ENCODE measurements at places on chromosomes 4 and X. TPM values are rescaled to one million over a fixed set of nuclear protein-coding genes. Genes with fewer than 3 reads are reported as not detected.

Gene TIGD4
- total RNA-seq: 0.17 TPM

DNA sequence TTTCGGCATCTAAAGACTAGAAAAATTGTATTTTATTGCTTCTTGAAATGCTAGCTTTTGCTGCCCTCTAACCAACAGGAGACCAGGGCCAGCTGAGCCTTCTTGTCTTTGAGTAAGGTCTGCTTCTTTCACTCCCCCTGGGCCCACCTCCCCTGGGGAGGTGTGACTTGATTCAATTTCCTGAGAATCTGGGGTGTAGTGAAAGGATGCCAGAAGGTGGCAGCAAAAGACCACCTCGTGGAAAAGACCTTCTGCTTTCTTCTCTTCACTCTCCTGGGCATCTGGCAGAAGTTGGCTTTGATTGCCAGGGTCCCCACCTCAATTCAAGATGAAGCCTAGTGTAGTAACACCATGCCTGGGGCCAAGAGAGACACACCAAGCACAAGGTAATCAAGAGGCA, 96.5 kb upstream of the MAOA start:
- DNase-seq: peak; percentile 67

DNA sequence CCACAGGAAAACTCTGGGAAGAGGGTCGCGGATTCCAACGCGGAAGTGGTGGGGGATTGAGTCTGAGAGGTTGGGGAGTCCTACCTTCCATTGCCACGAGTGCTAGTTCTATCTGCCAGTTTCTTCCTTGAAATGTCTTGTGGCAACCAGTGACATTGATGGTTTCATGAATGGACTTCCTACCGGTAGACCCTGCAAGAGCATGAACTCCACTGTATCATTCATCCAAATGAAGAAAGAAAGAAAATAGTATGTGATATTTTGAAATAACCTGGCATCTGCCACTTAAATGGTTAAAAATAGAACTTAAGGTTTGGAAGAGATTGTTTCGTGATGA, 1.1 kb upstream of the SLC10A7 start:
- peak; percentile 42 for DNase-seq

DNA sequence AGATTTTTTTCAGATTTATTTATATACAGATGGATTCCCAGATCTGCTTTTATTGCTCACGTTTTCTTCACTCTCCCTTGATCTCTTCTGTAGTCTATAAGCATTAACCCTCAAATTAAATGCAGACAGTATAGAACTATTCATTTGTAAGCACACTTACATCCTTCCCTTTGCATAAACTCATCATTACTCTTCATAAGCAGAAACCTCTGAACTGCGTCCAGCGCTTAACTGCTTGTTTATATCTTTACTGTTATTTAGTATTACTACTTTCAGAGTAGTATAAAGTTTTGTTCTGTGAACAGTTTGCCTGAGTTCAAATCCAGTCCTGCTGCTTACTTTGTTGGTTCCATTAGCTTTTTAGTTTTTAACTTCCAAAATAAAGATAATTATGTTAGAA, 132.9 kb downstream of the STIM2 start:
- no peak for DNase-seq

Gene PCSK1N
- total RNA-seq: 0.42 TPM

Gene TRPC5OS
- not detected for total RNA-seq

GRCh38 chrX:30918480-30918879, 29.4 kb upstream of the TAB3 start:
- DNase-seq: no peak

Gene LINC00632
- 0.23 TPM for total RNA-seq

DNA sequence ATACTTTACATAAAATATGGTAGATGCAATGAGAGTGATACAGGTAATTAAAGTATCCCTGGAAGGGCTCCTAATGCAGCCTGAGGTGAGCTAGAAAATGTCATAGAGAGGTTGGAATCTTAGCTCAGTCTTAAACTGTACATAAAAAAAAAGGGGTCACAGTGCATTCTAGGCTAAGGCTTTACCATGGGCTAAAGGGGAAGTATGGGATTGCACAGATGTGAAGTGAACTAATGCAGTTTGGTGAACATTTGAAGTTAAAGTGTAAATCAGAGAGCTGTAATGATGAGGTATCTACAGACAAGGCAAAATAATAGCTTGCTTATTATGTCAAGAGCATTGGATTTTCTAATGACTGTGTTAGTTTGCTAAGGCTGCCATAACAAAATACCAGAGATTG, 405.9 kb downstream of the ADGRL3 start:
- DNase-seq: no peak

Gene FAM184B
- total RNA-seq: not detected

- no peak for DNase-seq
Measured at GRCh38 chr4:172818901-172819300, 349.7 kb upstream of the GALNT7 start.

Gene TEX13B
- not detected for total RNA-seq

Gene TMEM156
- total RNA-seq: 0.34 TPM

DNA sequence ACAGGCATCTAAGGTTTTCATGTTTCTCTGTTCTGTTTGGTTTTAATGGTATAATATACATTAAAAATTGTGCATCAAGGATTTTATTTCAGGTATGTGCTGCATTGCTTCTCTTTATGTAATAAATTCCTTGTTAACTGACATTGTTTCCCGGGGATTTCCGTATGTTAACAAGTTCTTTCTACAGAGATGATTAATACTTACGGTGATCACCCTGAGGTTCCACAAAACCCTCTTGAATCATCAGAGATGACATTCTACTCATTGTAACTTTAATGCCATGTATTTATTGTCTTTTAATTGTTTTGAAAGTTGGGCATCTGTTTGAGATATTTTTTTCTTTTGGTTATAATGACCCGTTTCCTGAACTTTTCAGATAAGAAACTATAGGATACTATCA, 37.5 kb downstream of the ARHGAP10 start:
- peak; percentile 59 for DNase-seq

GRCh38 chr4:79213702-79214101, 112.2 kb downstream of the NAA11 start:
- no peak for DNase-seq

GRCh38 chr4:88110826-88111225, 47.6 kb downstream of the ABCG2 start:
- peak; percentile 38 for DNase-seq

Gene ATXN3L
- total RNA-seq: not detected

Gene SOWAHB
- total RNA-seq: under 0.01 TPM

DNA sequence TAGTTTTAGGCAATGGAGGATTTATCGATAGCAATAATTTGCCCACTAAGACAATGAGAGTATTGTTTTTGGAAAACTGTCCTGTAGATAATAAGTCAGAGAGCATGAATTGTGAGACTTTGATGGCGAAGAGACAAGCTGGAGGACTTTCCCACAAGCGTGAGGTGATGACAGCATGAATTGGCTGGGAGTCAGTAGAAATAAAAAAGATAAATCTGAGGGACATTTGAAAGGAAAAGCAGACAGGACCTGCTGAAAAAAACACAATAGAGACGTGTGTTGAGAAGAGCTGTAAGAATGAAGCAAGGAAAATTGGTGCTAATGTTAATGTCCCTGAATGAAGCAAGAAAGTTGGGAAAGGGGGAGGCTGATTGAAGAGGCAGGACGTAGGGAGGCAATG, 233.5 kb downstream of the DCTD start:
- no peak for DNase-seq

GRCh38 chr4:88609387-88609786, 17.1 kb downstream of the HERC3 start:
- peak; percentile 66 for DNase-seq

GRCh38 chr4:73704314-73705055, 35.9 kb upstream of the CXCL8 start:
- DNase-seq: peak; percentile 97

DNA sequence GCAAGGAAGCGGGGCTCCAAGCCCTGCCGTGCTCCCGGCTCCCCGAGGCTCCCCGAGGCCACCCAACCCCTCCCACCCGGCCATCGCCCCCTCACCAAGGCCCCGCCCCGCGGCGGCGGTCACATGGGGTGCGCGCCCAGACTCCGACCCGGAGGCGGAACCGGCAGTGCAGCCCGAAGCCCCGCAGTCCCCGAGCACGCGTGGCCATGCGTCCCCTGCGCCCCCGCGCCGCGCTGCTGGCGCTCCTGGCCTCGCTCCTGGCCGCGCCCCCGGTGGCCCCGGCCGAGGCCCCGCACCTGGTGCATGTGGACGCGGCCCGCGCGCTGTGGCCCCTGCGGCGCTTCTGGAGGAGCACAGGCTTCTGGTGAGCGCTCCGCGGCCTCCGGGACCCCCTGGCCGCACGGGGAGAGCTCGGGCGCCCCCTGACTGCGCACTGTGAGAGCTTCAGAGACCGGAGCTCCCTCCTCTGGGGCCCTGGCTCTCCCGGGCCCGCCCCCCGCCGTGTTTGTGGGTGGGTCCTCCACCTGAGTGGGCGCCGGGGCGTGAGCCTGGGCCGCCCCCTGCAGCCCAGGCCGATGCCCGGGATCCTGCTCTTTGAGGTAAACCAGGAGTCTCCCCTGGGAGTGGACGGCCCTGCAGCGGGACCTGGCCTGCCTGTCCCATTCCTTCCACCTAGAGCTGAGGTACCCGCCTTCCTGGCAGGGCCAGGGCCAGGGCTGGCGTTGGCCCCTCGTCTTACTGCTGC, at the start of gene IDUA:
IDUA (plus strand) TSS at position 166 of the 745 bp plus-strand sequence; CDS start at position 207, 41 bp downstream.
- DNase-seq: peak; percentile 83

Gene ETNPPL
- not detected for total RNA-seq

DNA sequence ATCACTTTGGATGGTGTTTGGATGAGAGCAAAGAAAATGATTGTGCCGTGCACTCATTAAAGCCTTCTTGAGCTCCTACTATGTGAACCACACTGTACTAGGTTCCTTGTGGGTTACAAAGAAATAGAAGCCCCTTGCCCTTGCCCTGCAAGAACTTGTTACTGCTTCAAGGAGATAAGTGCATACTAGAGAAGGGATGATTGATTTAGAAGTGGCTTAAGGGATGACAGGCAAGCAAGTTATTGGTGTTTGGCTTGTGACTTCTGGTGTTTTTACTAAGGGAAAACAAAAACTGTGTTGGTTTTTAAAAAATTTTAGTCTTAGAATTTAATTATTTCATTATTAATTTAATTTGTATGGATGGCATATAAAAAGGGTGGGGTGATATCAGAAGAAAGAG, 67.4 kb downstream of the IL21 start:
- no peak for DNase-seq

Gene FOXP3
- 0.17 TPM for total RNA-seq

Gene LDB2
- 258 TPM for total RNA-seq

- DNase-seq: no peak
Measured at GRCh38 chr4:159169404-159170302, 66.8 kb downstream of the RAPGEF2 start.

- no peak for DNase-seq
Measured at GRCh38 chr4:101651778-101652177, 138.8 kb upstream of the BANK1 start.

GRCh38 chr4:100288811-100289529, 98.7 kb upstream of the DDIT4L start:
- DNase-seq: no peak

GRCh38 chr4:84529169-84529751, 30.2 kb upstream of the NKX6-1 start:
- DNase-seq: peak; percentile 50

- DNase-seq: no peak
Measured at GRCh38 chrX:21373637-21374162, 518 bp upstream of the CNKSR2 start.

DNA sequence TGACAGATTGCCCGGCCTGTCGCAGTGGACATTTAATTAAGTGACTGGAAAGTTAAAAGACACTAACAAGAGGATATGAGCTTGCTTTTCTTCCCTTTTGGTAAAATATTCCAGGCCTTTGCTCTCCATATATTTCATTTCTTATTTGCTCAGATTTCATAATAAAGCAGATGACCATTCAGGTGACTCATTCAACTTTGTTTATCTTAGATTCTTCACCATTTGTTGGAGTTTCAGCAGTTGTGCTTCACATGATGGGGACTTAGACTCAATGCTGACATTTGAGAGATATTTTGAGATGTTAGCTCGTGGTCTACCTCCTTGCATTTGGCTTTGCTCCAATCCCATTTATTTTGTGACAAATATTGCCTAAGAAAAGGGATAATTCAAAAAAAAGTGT, 312.2 kb downstream of the ARHGAP24 start:
- DNase-seq: peak; percentile 73

All from dermis blood vessel endothelial cell (primary cell).